ENCODE measurements at places on chromosomes 13 and 19. TPM values are rescaled to one million over a fixed set of nuclear protein-coding genes. Genes with fewer than 3 reads are reported as not detected.
A peak's percentile ranks its signal among the peaks of the same experiment; 100 is the strongest.

Gene LYPD4
- not detected for total RNA-seq

Gene ZNF723
- total RNA-seq = not detected

Gene C1QTNF9
- 0.11 TPM for total RNA-seq

Gene UTP14C
- total RNA-seq = 5.0 TPM

- DNase-seq = no peak
Observed at GRCh38 chr13:51017516-51017915, 93.6 kb downstream of the C13orf42 start.

DNA sequence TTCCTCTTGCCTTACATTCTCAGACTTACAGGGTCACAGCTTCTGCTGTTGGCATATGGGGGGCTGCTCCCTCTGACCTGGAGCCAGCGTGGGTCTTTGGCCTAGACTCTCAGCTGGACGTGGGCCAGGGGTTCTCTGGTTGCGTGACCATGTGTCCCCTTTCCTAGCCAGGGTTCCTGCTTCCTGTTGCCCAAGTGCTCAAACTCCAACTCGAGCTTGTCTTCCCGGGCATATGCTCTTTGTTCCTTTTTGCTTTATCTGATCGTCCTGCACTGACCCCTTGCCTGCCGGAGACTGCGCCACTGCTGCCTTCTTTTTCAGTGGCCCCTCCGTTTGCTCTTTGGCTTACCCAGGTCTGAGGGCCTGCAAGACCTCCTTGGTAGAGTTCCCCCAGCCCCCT is 25.3 kb upstream of the GPR183 start:
- no peak for DNase-seq

GRCh38 chr13:97257800-97258799 is 36.0 kb downstream of the MBNL2 start:
- peak; percentile 82 for DNase-seq

- peak; percentile 14 for DNase-seq
Observed at GRCh38 chr19:1789261-1790041, 22.6 kb downstream of the ATP8B3 start.

- DNase-seq = peak; percentile 19
Observed at GRCh38 chr19:19064811-19065745, 1.3 kb downstream of the SLC25A42 start.

GRCh38 chr19:38201731-38202130 is 22.3 kb downstream of the DPF1 start:
- DNase-seq = no peak

DNA sequence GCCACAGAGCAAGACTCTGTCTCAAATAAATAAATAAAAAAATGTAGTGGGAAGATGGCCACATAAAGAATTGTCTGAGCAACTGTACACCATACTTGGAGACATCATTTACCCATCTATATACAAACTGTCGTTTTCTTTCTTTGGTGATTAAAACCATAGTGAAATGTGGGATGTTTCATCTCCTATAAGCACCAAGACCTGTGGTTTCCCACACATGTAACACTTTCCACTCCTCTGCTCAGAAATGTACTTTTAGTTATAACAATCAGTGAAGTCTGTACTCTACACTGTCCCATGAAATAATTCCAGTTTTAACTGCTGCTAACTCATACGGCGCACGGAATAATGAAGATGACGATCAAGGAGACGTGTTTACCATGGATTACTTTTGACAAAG is 18.3 kb downstream of the PDCD5 start:
- DNase-seq = no peak

DNA sequence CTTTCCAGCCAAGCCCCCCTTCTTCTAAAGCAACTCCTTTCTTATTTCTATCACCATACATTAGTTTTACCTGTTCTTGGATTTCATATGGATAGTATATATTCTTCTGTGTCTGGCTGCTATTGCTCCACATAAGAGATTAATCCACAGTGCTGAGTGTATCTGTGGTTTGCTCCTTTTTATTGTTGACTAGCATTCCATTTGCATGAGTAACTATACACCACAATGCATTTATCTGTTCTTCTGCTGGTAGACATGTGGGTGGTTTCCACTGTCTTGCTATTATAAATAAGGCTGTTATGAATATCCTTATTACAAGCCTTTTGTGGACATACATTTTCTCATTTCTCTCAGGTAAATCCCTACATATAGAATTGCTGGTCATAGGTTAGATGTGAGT is 138.2 kb downstream of the SLC7A1 start:
- peak; percentile 85 for DNase-seq

GRCh38 chr13:46173656-46174055 is 8.3 kb downstream of the LCP1 start:
- DNase-seq = no peak

All from PC-3 (cell line).